ENCODE measurements at places on chromosomes 13 and 19.

- no peak for DNase-seq
Measured at GRCh38 chr19:3319643-3320353, 46.6 kb upstream of the NFIC start.

DNA sequence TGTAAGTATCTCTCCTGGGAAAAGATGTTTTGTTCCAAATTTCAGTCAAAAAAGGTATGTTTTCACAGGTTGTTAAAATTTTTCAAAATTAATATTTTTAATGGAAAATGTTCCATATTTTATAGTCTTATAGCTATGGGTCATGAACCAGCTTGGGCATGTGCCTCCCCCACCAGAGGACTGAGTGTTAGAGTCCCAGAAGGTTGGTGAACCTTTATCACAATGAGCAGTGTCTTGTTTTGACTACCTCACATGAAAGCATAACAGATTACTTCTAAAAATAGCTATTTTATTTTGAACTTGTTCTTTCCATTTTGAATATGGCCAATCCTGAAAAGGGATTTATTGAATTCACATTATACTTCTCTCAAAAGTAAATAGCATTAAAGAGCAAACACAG, 112.5 kb upstream of the TSC22D1 start:
- DNase-seq: no peak

DNA sequence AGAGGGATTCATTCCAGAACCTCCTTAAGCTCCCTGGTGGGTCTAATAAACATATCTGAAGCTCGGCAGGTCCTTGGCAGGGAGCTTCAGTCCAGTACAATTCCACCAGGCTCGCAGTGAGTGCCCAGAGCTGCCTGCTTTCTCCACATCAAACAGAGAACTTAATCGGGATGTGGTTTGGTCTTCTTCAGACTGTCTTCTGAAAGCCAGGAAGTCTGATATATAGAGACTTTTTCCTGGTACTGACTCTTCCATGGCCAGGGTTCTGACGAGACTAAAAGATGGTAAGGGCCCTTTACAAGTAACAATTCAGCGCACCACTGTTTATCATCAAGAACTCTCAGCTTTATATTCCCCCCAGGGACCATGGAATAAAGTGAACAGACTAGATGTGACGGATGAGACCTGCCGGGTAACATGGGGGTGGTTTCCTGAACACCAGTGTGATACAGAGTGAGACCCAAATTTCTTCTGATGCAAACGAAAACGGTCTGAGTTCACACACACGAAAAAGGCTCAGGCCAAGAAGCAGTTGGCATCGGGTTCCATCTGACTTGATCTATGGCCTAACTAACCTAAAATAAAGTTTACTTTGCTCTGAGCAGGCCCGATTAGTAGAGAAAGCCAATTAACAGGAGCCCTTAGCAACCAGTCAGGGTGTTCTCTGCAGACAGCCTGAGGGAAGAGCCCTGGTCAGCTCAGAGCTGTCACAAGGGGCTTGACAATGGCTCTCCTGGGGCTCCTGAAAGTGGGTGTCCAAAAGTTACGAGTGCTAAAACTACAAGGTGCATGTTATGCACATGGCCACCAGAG, 29.0 kb downstream of the RANBP3 start:
- no peak for DNase-seq

DNA sequence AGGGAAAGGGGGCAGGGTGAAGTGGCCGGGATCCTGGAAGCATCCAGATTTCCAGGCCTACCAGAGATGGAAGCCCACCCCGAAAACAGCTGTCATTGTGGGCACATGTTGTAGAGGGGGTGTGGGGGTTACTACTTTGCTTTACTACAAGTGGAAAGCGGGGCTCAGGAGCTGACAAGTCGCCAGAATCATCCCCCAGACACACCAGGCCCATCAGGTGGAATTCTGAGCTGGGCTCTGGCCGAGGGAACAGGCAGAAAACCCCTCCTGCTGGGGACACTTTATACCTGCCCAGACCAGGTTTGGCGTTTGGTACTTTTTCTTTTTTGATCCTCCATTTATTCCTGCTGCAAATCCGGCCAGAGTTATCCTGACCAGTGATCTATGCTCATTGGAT, 3.8 kb downstream of the CDX2 start:
- no peak for DNase-seq

DNA sequence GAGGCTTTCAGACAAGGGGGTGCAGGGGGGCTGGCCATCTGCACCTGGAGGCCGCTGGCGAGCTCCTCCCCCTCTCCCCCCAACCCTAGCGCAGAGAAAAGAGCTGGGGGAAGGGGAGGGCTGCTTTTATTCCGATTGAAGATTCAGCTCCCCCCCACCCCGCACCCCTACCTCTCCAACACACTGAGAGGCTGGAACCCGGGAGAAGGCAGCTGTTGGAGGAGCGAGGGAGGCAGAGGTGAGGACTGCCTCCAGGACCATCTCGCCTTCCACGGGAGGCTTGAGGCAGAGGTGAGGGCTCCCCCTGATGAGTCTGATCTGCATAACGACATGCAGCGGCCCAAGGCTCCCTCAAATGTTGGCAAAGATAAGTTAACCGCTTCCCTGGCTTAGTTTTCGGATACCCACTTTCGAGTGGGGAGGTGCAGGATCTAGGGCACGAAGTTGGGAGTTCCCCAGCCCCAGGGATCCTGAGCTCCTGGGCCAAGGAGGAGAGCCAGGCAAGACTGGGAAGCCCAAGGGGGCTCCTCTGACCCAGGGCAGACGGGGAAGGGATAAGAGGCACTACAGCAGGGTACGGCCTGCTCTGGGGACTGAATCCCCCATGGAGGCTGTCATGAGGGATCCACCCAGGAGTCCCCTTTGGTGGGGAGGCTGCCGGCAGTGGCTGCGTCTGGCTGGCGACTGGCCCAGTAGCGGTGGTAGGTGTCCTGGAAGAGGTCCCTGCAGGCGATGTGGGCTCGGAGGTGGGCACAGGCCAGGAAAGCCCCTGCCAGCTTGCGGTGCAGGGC, 1.2 kb upstream of the NUMBL start:
- DNase-seq: no peak

- DNase-seq: no peak
Measured at GRCh38 chr13:94660695-94661326, 51.5 kb downstream of the SOX21 start.

- DNase-seq: peak; percentile 46
Measured at GRCh38 chr19:8610041-8610935, at the start of gene ADAMTS10. ADAMTS10 (minus strand) TSS chr19:8610715; CDS start chr19:8605710, 5,005 bp downstream.

DNA sequence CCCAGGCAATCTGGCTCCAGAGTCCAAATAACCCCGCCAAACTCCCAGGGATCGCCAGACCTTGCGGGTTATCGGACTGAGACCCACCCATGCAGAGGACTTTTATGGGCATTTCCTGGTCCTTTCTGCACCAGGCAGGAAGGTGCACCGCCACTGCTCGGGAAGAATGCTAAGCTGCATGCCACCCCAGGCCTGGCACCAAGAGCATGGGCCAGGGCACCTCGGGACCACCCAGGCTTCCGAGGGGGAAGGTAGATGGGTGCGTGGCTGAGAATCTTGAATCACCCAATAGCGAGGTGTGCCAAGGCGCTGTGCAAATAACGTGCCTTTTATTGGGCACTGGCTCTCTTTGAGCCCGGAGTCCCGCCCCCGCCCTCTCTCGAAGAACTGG, 422 bp upstream of the ZNF575 start:
- DNase-seq: no peak

DNA sequence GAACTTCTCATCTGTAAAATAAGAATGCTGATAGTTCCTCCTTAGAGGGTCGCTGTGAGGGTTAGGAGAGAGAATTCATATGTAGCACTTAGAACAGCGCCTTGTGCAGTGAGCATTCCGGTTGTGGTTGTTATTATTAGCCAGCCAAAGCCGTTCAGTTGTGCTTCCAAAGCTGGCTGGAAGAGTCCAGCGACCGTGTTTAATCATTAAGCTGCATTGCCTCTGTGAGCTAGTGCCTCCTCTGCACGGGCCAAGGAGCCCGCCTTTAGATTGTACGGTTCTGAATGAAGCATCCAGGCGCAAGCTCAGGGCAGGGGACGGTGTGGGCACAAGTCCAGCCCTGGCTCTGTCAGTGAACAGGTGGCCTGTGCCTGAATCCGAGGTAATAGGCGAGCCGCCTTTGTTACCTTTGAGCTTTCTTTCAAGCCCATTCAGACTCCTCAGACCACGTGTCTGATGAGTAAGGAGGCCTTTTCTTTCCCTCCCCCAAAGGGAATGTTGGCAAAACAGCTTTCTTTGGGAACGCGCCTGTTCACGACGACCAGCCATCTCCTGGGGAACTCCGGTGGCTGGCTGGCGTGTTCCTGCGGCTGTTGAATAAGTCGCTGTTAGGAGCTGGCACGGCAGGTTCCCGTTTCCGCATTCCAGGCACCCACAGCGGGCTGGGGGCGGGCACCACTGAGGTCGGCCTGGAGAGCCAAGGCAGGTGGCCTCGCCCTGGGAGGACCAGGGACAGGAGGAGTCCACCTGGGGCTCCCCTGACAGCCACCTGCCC, 25.1 kb downstream of the SIPA1L3 start:
- DNase-seq: no peak

DNA sequence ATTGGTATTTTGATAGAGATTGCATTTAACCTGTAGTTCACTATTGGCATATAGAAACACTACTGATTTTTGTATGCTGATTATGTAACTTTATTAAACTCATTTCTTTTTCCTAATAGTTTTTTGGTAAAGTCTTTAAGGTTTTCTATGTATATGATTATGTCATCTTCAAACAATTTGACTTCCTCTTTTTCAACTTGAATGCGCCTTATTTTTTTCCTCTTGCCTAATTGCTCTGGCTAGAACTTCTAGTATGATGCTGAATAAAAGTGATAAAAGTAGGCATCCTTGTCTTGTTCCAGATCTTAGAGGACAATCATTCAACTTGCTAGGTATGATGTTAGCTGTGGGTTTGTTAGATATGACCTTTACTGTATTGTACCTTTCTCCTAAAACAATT, 1034.9 kb downstream of the PCDH9 start:
- no peak for DNase-seq

DNA sequence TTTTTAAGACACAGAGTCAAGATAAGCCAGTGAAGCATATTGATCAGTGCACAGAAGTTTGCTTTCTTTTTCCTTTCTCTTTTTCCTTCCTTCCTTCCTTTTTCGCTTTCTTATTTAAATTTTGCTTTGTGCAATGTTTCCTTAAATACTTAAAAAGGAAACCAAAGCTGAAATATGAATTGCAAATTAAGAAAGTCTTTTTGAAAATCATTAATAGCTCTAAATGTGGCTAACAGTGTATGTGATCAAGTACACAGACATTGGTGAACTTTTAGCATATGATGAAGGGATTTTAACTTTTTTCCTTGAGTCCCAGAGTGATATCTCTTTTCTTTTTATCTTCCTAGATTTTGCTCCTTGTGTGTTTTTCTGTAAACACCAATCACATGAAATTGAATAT, 1356.9 kb upstream of the PRR20A start:
- no peak for DNase-seq

- no peak for DNase-seq
Measured at GRCh38 chr19:6971366-6971765, 49.9 kb downstream of the MBD3L2B start.

GRCh38 chr13:109781384-109782065, 4.9 kb downstream of the IRS2 start:
- DNase-seq: no peak

- no peak for DNase-seq
Measured at GRCh38 chr19:4456843-4457653, 546 bp downstream of the UBXN6 start.

- DNase-seq: peak; percentile 88
Measured at GRCh38 chr19:5686647-5687359, 3.3 kb upstream of the RPL36 start.

DNA sequence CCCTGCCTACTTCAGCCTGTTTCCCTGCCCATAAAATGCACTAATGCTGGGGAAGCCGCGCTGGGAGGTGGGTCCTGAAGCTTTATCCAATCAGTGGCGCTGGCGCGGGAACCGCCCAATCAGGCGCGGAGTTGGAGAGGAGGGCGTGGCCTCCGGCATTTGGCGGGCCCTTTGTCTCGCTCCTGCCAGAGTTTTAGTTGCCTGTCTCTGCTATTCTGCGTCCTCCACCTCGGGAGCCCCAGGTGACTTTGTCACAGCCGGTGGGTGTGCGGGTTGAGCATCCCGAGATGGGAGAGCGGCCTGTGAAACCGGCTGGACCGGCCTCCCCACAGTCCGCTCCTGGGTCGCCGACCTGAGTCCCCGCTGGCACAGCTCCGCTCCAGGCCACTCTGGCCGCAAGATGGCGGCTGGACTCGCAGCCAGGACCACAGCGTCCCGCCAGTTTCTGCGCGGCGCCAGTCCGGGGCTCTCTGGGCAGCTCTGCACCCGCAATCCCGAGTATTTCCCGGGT, 30.7 kb upstream of the ZNF429 start:
- DNase-seq: peak; percentile 71

GRCh38 chr19:1837625-1838105, 10.6 kb downstream of the REXO1 start:
- no peak for DNase-seq

GRCh38 chr19:35925501-35925900, 10.7 kb upstream of the LRFN3 start:
- DNase-seq: no peak

DNA sequence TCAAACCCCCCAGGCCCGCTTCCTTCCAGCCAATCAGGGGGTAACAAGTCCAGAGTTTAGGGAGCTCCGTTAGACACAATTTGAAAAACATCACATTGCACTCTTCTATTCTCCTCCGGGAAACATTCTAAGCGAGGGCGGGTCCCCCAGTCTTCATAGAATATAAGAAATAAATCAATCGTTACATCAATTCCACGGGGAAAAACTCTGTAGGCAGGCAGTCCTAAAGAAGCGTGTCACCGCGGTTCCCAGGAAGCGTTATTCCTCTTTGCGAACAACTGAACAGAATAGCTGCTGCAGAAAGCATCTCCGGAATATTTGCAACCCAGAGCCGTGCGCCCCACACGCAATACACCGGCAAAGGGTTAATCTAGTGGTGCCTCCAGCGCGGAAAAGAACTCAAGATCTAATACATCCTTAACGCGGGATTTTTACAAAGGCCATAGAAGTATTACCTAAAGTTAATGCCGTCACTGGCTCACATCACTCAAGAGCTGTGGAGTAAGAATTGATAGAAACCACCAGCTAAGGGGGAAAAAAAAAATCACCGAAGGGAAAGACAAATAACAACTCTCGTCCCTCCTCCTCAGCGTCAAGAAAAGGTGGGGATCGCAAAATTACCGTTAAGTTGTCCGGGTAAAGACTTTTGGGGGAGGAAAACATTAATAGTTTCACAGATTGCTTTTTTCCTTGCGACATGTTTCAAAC, 65.1 kb downstream of the KCNRG start:
- peak; percentile 77 for DNase-seq

DNA sequence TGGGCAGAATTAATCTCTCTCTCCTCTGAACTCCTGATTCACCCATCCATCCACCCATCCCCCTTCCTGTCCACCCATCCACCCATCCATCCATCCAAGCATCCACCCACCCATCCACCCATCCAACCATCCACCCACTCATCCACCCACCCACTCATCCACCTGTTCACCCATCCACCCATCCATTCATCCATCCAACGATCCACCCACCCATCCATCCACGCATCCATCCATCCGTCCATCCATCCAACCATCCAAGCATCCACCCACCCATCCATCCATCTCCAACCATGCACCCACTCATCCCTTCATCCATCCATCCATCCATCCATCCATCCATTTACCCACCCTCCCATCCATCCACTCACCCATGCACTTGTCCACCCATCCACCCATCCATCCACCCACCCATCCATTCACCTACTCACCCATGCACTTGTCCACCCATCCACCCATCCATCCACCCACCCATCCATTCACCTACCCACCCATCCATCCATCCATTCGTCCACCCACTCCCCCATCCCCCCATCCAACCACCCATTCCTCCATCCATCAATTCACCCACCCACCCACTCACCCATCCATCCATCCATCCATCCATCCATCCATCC, 18.7 kb downstream of the MEX3D start:
- DNase-seq: no peak
